ENCODE measurements at places on chromosomes 4 and X.

DNA sequence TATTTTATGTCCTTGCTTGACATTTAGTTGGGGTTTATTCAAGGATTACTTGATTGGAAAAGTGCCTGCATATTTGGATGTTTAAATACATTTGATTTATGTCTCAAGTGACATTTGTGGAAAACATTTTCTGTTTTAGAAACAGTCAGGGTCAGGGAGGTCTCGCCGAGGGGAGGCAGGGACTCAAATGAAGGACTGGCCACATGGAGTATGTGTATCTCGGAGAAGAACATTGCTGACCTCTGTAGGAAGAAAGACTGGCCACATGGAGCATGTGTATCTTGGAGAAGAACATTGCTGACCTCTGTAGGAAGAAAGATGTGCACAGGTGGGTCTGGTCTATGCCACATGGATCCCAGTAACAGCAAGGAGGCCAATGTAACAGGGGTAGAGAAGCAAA, 233.6 kb downstream of the TRIML1 start:
- no peak for DNase-seq

DNA sequence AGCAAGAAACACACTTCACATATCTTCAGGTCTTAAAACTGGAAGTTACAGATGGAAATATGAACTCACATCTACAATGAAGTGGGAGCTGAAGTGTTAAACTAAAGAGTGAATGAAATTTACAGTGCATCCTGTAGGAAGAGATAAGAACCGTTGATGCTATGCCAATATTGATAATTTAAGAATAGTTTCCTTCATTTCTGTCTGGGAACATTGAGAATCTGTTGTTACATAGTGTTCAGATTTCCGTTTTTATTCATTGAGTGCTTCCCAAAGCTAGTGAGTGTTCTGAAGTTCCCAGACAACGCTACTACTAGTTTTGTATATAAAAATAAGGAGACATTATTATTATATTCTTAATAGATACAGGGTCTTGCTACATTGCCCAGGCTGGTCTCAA, 52.3 kb downstream of the UBE2K start:
- no peak for DNase-seq

- DNase-seq, result no peak
Measured at GRCh38 chr4:3387154-3387942, 54.4 kb upstream of the HGFAC start.

GRCh38 chr4:22686141-22686540, 6.6 kb upstream of the GBA3 start:
- no peak for DNase-seq

GRCh38 chr4:125423124-125423523, 108.4 kb downstream of the FAT4 start:
- no peak for DNase-seq

GRCh38 chr4:39235696-39236095, 53.4 kb downstream of the WDR19 start:
- DNase-seq, result no peak

GRCh38 chr4:96097040-96097607, 257.2 kb downstream of the PDHA2 start:
- no peak for DNase-seq

GRCh38 chrX:77003956-77004355, 443.2 kb upstream of the FGF16 start:
- no peak for DNase-seq

GRCh38 chr4:85514783-85515182, 39.8 kb downstream of the ARHGAP24 start:
- DNase-seq, result no peak

DNA sequence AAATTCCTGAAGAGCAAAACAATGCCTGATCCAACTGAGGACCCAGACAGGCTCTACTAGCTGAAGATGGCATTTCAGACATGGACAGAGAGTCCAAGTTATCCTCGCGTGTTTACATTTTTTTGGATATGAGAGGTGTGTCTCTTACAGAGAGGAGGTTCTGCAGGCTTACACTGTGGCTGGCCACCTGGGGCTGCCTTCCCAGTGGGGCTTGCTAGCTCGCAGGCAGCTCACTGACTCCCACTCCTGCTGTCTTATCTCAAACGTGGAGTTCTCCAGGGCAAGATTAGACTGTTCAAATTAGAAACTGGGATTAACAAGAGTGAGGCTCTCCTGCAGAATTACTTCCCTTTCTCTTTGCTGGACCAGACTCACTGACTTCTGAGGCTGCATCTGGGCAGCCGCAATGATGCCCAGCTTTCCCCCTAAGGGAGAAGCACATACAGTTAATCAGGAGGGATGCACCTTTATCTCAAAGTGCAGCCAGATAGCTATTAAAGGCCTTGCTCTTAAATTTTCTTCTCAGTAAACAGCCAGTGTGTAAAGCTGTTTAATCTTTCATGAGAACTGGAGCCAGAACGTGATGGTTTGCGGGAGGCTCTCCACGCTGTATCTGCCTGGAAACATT, 123.0 kb downstream of the ENPP6 start:
- no peak for DNase-seq

DNA sequence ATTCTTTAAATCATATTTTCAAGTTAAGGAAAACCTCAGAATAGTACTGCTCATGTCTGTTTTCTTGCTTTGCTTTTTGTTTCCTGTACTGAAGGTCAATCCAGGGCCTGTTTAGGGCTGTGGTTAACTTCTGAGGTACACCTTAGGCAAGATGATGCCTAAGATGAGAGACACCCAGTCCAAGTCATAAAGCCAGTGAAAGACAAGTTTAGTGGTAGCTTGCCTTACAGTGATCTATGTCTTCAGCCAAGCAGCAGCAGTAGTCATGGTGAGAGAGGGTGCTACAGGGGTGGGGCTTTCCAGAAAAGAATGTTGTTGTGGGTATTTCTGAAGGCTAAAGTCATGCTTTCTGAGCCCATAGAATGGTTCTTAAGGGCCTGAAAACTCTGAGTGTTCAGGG, 173.7 kb downstream of the VSIG4 start:
- no peak for DNase-seq

GRCh38 chrX:132144061-132144460, 16.2 kb upstream of the FRMD7 start:
- DNase-seq, result no peak

DNA sequence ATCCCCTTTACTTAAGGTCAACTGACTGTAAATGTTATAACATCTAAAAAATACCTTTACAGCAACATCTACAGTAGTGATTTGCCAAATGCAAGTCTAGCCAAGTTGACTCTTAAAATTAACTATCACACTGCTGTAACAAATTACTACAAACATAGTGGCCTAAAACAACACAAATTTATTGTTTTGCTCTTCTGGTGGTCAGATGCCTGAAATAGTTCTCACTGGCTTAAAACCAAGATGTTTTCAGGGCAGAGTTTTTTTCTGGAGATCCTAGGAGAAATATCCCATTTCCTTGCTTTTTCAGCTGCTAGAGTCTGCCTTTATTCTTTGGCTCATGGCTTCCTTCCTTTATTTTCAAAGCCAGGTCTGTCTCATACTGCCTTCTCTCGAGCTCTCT, 120.5 kb downstream of the ADGRL3 start:
- DNase-seq, result no peak

- DNase-seq, result no peak
Measured at GRCh38 chrX:72128881-72129280, 2.8 kb downstream of the RTL5 start.

DNA sequence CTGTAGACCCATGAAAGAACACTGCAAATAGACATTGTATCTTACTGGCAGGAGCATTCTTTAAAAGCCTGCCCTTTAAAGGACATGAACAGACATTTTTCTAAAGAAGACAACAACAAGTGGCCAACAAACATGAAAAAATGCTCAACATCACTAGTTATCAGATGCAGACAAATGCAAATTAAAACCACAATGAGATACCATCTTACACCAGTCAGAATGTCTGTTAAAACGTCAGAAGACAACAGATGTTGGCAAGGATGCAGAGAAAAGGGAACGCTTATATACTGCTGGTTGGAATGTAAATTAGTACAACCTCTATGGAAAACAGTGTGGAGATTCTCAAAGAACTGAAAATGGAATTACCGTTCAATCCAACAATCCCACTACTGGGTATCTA, 77.2 kb downstream of the ATP10D start:
- DNase-seq, result no peak
